ENCODE measurements at places on chromosomes 6 and 20.

GRCh38 chr6:142790257-142790656 is 154.7 kb downstream of the HIVEP2 start:
- DNase-seq: no peak

DNA sequence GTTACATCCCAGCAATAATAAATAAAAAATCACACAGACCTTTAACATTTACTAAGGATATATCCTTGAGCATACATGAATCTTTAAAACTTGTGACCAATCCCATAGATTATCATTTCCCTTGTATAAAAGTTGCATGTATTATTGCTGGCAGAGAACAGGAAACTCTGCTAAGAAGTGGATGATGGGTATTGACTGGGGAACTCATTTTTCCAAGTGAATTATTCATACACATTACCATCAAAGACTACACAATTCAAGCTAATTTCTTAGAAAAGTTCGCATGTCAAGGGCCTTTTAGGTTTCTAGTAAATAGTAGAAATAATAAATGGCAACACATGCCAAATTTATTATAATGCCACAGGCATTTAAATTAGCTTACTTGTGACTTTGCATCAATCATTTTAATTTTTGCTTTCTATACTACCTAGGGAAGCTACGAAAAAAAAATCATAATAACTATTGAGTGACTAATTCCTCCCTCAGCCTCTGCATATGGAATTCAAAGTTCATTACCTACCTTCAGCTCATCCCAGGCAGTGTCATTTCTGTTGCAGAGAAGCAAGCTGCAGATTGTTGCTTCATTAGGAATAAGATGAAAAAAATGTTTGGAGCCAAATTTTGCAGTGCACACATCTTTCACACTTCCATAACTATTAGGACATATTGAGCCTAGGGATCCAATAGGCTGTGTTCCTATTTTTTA is 25.8 kb downstream of the MKKS start:
- no peak for DNase-seq

DNA sequence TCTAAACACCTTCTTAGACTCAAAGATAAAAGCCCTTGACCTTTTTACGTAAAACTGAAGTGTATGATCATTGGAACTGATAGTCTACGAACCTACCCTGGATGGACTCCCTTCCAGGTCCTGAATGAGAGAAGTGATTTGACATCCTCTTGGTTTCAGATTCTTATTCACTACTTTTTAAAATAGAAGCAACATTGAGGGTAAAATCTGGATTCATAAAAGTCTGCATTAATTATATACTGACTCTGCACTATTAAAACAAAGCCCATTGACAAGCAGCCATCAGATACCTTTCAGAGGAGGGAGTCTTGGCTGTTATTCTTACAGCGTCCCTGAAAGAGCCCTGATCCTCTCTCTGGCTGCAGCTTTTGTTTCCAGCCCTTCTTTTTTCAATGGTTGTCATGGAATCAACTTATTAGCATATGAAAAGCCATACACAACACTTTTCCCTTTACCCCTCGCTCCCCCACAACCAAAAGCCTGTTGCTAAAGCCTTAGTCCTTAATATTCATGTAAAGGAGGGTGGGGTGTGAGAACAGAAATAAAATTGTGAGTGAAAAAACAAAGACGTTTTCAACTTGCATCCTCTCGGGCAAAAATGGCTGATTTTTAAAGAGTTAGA is 270.0 kb upstream of the MARCKS start:
- DNase-seq: no peak

GRCh38 chr6:170084166-170084730 is 206.6 kb downstream of the DLL1 start:
- DNase-seq: no peak
